ENCODE measurements at places on chromosomes 2 and 18.

- DNase-seq, result no peak
Measured at GRCh38 chr2:148955798-148956197, 80.8 kb downstream of the KIF5C start.

DNA sequence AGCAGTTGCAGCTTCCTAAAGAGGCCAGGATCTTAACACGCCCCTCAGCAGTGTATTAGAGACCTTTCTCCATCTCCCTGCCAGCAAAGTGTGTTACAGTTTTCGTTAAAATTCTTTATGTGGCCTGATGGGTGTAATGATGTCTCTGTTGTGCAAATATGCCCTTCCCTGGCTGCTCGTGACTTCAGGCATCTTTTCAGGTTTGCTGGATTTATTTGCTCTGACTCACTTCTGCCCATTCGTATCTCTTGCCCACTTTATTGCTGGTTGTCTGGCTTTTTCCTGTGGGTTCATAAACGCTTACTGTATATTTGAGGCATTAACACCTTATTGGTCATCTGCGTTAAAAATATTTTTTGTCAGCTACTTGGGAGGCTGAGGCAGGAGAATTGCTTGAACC lies 134.5 kb downstream of the ASB1 start:
- DNase-seq, result no peak

- DNase-seq, result no peak
Measured at GRCh38 chr2:173934895-173935294, 30.3 kb downstream of the SP3 start.

- peak; percentile 27 for DNase-seq
Measured at GRCh38 chr2:227608561-227609338, 5.9 kb downstream of the SCYGR3 start.

DNA sequence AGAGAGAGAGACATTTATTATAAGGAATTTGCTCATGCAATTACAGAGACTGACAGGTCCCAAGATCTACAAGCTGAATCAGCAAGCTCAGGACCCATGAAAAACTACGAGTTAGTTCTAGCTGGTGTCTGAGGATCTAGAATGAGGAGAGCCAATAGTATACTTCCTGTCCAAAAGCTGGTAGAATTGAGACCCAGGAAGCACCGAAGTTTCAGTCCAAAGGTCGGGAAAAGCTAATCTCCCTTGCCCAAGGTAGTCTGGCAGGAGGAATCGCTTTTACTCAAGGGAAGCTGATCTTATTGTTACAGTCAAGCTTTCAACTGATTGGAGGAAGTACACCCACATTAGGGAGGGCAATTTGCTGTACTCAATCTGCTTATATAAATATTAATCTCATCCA lies 389.6 kb downstream of the ADCYAP1 start:
- no peak for DNase-seq

DNA sequence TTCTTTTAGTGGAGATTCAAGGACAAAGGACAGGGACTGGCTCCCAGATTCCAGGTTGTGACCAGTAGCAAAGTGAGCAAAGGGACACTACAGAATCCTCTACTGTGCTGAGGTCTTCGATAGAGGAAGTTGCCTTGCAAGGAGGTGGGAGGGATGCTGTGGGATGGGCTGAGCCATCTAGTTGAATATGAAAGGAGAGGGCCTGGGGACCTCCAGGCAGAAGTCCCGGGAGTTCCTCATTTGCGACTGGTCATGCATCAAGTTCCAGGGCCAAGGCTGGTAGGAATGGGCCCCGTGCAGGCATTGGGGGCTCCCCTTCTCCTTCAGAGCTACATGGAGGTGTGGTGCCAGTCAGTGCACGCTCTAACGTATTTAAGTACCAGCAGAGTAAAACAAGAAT lies 12.6 kb upstream of the PROM2 start:
- DNase-seq, result no peak

GRCh38 chr2:37271376-37272067 lies 40.1 kb downstream of the NDUFAF7 start:
- no peak for DNase-seq

GRCh38 chr2:168246072-168246482 lies 1.3 kb downstream of the STK39 start:
- DNase-seq, result no peak

GRCh38 chr2:6784291-6784690 lies 81.4 kb downstream of the CMPK2 start:
- no peak for DNase-seq

GRCh38 chr18:32372381-32373061 lies 98.2 kb downstream of the GAREM1 start:
- DNase-seq, result no peak

GRCh38 chr18:22391407-22392345 lies 26.0 kb downstream of the CTAGE1 start:
- no peak for DNase-seq

DNA sequence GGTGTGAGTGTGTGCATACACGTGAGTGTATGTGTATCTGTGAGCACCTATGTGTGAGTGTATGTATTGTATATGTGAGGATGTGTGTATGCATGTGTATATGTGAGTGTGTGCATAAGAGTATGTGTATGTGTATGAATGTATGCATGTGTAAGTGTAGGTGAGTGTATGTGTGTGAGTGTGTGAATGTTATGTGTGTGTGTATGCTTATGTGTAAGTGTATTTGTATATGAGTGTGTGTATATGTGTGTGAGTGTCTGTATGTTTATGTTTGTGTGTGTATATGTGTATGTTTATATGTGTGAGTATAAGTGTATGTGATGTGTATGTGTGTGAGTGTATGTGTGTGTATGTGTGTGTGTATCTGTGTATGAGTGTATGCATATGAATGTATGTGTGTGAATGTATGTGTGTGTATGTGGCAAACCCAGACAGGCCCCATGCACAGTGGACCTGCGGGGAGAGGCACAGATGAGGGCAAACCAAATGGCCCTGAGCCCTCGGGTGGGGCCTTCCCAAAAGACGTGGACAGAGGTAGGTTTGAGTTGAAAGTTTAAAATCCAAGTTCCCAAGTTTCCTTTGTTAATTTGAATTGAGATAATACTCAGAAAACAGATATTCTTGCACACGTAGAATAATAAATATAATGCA lies 51.5 kb downstream of the EDAR start:
- DNase-seq, result no peak

GRCh38 chr2:78601113-78601512 lies 424.4 kb upstream of the REG3G start:
- no peak for DNase-seq

GRCh38 chr18:76362676-76363075 lies 132.4 kb downstream of the ZNF516 start:
- no peak for DNase-seq

GRCh38 chr2:67374481-67374880 lies 22.7 kb upstream of the ETAA1 start:
- no peak for DNase-seq

GRCh38 chr2:199772035-199772976 lies 78.7 kb downstream of the FTCDNL1 start:
- no peak for DNase-seq

- no peak for DNase-seq
Measured at GRCh38 chr18:63551769-63552168, 9.6 kb downstream of the SERPINB12 start.

GRCh38 chr2:41040782-41041520 lies 589.1 kb upstream of the SLC8A1 start:
- DNase-seq, result no peak

DNA sequence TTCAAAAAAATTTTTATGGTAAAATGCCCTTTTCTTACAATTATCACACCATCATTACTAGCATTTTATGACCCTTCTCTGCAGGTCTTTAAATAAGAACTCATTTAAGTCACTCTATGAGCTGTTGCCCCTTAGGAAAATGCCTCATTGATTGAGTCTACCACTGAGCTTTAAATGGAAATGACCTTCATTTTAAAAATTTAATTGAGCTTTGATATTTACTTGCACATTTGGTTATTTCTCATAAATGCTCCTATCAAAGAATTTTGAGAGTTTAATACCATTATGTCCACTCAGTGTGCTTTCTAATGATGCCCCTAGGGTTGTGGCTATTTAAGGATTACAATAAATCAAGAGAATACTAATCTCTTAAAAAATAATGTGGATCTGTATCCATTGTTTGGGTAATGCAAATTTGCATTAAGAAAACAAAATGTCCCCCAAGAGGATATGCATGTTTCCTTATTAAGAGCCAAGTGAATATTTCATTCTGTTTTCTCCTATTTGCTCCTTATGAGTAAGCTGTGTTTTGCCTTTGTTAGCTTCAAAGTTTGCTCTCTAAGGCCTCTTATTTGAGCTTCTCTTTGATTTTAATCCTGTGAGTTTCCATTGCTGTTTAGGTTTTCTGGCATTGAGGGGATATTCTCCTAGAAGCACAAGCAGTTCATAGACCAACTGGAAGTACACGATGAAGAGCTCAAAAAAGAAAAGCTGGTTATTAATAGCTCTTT lies 69.8 kb downstream of the CERS6 start:
- DNase-seq, result no peak

GRCh38 chr2:63040586-63040985 lies 10.0 kb upstream of the OTX1 start:
- DNase-seq, result no peak

- no peak for DNase-seq
Measured at GRCh38 chr2:176122683-176123410, at the start of gene HOXD9. Gene HOXD9, plus strand, starts transcription at chr2:176122719. Its CDS starts 50 bp downstream, at chr2:176122769.

GRCh38 chr2:149690825-149691224 lies 103.2 kb upstream of the MMADHC start:
- no peak for DNase-seq

DNA sequence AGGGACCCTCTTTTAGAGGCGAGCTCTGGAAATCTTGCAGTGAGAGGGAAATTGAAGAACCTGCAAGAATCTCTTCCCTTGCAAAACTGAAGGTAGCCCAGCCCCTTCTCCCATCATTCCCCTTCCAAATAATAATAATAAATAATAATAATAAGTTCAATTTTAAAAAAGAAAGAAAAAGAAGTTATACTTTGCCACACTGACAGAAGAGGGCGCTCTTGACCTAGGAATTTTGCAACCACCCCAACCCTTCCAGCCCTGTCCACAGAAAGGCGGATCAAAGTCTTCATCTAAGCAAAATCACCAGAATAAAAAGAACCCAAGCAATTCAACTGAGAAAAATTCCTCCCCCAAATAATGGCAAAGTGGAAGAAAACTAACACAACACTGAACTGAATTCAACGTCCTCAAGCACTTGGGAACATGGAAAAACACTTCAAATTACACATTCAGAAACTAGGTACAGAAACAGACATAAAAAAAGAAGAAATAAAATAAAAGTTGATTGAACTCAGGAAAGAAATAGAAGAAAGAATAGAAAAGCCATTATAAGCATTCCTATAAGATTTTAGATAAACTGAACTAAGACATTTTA lies 98.9 kb upstream of the GLS start:
- DNase-seq, result no peak

DNA sequence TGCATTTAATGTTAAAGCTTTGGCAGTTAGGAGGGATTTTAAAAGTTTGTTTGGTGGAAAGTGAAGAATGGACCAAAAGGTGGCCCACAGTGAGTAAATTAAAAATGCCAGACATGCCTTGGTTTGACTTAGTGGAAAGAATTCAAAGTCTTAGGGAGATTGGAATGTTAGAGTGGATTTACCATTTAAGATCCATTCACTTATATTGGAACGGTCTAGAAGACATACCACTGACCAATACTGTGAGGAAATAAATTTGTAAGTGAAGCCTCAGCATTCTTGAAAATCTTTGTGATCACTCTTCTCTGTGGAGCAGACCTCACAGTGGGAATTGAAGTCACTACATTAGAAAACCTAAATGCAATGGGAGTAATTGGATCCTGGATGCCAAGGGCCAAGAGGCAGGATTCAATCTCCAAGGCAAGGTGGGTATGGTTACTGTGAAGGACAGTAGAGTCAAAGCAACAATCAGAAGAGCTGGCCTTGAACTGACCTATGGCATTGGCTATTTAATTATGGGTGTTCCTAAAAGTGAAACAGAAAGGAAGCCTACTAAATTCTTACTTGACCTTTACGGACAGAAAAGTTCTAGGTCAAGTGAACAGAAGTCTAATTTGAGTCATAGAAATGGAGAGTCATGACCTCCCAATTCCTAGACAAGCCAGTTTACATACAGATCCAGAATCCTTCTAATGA lies 40.2 kb upstream of the VRK2 start:
- no peak for DNase-seq

GRCh38 chr2:73291093-73291460 lies 2.3 kb downstream of the EGR4 start:
- no peak for DNase-seq

GRCh38 chr2:62163106-62163831 lies 32.6 kb upstream of the B3GNT2 start:
- DNase-seq, result no peak

- no peak for DNase-seq
Measured at GRCh38 chr2:204145791-204146190, 209.2 kb downstream of the ICOS start.

- no peak for DNase-seq
Measured at GRCh38 chr18:34600158-34600557, 109.9 kb upstream of the DTNA start.

- no peak for DNase-seq
Measured at GRCh38 chr2:146990311-146991054, 854.3 kb upstream of the ACVR2A start.

All from stimulated activated naive B cell treated with anti-CD40 and anti-IgM and Interleukin-4, amounts not matched to agents 10 μg/mL and 1 μg/mL and 100 μg/mL, for 72 hours (primary cell).